Effector memory CD8-positive, alpha-beta T cell (primary cell): ENCODE measurements at places on chromosomes 2 and 18.

DNA sequence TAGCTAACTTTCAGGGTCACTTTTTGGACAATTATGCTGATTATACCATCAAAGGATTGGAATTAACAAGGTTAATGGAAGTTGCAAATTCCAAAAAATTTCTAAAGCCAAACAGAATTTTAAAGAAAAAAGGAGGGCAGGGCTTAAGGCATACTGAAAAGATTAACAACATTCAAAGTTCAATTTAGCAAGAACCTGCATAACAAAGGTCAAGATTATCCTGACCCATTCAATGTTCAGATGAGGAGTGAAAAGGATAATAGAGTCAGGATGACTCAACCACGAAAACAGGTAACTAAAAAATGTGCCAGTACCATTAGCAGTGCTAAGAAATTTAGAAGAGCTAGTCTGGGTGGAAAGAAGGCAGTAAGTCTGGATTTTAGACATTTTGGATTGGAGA, 139.8 kb upstream of the HNMT start:
- no peak for DNase-seq

- DNase-seq = no peak
Measured at GRCh38 chr2:197828464-197829135, 24.2 kb downstream of the PLCL1 start.

GRCh38 chr18:48991676-48992075, 40.9 kb upstream of the SMAD7 start:
- no peak for DNase-seq

DNA sequence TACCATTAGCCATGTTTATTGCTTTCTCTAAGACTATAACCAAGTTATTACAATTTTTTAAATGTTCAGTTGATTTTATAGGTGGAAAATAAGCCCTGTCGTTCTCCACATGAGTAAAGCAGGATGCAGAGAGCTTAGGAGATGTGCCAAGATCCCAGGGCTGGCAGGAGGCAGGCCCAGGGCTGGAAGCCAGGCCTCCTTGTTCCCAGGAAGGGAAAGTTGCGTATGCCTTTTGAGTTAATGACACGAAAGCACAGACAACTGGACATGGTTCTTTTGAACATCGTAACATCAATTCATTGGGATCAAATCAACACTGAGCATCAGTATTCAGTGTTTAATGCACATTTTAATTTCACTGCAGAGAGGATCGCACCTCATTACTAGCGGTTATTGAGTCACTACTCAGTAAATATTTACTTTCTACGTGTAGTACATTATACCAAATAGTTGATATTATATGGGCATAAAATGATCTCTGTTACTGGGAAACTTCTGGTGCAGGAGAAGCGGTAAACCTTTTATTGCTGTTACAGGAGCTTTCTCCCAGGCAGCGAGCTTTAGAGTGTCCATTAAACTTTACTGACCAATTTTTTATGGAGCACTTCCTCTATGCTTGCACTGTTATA, 60.0 kb downstream of the RNF144A start:
- DNase-seq = no peak

GRCh38 chr2:230821261-230821990, 43.3 kb upstream of the ITM2C start:
- DNase-seq = no peak

DNA sequence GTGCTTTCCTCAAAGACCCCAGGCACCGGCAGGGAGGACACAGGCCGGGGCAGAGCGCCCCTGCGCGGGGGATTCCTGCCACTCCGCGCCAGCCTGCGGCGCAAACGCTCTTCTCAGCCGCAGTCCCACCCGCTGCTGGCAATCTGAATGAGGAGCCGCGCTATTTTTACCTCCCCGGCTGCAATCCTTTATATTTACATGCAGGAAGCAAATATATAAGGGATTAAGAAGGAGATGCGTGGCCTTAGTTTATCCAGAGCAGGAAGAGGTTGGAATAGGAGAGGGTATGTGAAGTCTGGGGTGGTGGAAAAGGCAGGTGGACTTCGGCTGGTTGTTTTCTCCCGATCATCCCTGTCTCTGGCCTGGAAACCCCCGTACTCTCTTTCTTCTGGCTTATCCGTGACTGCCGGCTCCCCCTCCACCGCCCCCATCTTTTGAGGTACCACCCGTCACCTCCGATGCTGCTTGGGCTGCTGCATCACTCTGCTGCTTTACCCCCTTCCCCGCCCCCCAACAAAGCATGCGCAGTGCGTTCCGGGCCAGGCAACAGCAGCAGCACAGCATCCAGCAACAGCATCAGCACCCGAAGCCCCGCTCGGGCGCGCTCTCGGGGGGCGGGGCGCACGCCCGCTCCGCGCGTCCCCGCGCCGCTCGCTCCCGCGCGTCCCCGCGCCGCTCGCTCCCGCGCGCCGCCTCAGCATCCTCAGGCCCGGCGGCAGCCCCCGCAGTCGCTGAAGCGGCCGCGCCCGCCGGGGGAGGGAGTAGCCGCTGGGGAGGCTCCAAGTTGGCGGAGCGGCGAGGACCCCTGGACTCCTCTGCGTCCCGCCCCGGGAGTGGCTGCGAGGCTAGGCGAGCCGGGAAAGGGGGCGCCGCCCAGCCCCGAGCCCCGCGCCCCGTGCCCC, at the start of gene ADAM23:
ADAM23 (plus strand) TSS at position 700 of the 902 bp plus-strand sequence. CDS start 335 bp downstream, outside the sequence.
- no peak for DNase-seq

DNA sequence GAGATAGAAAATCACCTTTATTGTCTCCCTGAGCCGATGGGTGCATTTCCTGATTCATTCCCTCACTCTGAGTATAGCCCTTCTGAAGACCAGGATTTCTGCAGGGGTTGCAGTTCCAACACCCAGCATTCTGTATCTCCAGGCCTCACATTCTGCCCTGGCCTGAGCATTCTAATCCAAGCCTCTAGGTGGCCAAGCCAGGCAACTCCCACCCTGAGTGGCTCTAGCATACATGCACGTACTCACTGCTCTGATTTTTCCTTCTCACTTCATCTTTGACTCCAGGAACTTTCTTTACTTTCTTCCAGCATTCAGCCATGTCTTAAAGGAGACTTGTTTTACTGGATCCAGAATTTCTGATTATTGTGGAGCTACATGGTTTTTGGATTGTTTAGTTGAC, 100.7 kb upstream of the STK39 start:
- DNase-seq = no peak

- DNase-seq = no peak
Measured at GRCh38 chr18:40108596-40108995, 1846.4 kb upstream of the PIK3C3 start.

DNA sequence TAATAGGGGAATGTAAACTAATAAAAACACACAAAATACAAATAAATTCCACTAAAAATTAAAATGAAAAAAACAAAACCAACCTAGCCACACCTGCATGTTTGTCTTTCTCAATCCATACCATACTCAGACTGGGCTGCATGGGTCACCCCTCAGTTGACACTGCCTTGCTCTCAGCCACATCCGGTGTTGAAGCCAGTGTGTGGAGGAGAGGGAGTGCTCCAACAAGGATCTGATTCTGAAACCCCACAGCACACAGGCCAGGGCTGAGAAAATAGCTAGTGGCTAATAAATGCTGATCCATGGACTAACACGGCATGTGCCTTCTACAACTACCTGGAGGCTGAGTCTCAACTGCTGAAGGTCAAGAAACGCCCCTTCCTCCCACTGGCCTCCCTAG, 13.7 kb downstream of the RND3 start:
- no peak for DNase-seq

DNA sequence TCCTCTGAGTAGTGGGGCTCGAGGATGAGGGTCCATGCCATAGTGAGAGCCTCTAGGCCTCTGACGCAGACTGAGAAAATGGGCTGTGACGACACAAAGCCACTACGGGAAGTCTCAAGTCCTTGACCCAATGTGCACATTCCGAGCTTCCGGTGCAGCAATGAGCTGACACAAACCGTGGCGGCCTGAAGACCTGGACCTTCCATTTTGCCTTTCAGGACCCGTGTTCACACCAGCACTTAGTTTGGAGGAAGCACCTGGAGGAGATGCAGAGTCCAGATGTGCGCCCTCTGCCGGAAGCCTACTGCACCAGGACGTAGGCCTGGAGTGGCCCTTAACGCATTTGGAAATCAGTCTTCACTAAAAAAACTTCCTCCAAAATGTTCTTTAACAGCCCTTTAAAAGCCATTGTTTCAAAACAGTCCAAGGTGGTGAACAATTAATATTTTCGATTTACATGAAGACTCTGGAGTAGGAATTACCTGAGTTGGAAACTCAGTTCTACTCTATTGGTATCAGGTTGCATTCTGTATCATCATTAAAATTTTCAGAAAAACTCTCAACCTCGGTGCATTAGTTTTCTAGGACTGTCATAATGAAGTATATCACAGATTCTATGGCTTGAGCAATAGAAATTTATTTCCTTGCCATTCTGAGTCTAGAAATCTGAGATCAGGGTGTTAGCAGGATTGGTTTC, 33.9 kb downstream of the BMP10 start:
- DNase-seq = peak; percentile 47

DNA sequence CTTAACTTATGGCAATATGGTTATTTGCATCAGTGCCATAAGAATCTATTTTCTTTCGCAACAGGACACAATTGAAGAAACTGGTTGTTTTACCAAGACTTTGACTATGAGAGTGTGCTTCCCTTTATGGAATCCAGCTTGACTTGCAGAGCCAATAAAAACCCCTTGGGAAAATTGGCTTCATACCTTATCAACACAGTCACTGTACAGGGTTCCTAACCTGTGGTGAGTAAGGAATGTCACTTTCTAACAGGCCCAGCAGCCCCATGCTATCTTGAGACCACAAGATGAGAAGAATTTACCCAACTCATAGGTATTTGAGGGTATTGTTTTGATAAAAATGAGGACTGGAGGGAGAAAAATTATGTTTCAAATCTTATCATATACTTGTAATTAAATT, 418.5 kb upstream of the MAP2 start:
- no peak for DNase-seq
